ENCODE measurements at places on chromosomes 5 and 9. TPM values are rescaled to one million over a fixed set of nuclear protein-coding genes. Genes with fewer than 3 reads are reported as not detected.

The DDX46 gene
- total RNA-seq: 66.2 TPM

The HMCN2 gene
- 0.05 TPM for total RNA-seq

The ZFR gene
- total RNA-seq: 61.9 TPM

The FAM221B gene
- total RNA-seq: not detected

The EIF4E1B gene
- total RNA-seq: not detected

The AQP7 gene
- 0.64 TPM for total RNA-seq

The AFAP1L1 gene
- total RNA-seq: 9.5 TPM

The ATP10B gene
- total RNA-seq: not detected

The RNF183 gene
- not detected for total RNA-seq

The HTR4 gene
- not detected for total RNA-seq

The DNM1 gene
- 101 TPM for total RNA-seq

The ALAD gene
- 11.5 TPM for total RNA-seq

The FSD1L gene
- 3.5 TPM for total RNA-seq
